ENCODE measurements at places on chromosomes 16 and 17.

DNA sequence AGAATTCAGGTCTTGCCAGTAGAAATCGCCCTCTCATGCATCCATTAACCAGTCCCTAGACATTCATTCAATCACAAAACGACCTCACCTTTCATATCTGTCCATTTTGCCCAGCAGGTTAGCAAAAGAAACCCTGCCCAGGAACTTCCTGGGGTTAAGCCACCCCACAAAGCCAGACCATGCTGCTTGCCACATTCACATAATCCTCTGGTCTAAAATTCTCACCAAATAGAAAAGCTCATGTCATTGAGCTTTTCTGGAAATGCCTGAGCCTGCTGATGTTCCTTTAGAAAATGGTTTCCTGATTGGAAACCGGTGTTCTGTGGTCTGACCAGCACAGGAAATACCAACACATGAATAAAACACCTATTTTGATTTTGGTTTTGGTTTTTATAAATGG lies 21.6 kb upstream of the DYNLRB2 start:
- DNase-seq = no peak

DNA sequence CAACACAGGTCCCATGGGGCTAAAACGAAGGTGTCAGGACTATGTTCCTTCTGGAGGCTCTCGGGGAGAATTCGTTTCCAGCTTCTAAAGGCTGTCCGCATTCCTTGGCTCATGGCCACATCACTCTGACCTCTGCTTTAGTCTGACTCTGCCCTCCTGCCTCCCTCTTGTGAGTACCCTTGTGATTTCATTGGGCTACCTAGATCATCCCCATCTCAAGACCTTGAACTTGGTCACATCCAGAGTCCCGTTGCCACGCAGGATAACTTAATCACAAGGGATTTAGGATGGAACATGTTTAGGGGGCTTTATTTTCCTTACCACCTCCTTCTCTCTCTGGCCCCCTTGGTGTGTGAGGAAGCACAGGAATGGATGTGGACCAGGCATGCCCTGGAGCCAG lies 160.9 kb upstream of the PLCG2 start:
- DNase-seq = no peak

- DNase-seq = no peak
Observed at GRCh38 chr17:32510466-32510865, 23.7 kb downstream of the CDK5R1 start.

DNA sequence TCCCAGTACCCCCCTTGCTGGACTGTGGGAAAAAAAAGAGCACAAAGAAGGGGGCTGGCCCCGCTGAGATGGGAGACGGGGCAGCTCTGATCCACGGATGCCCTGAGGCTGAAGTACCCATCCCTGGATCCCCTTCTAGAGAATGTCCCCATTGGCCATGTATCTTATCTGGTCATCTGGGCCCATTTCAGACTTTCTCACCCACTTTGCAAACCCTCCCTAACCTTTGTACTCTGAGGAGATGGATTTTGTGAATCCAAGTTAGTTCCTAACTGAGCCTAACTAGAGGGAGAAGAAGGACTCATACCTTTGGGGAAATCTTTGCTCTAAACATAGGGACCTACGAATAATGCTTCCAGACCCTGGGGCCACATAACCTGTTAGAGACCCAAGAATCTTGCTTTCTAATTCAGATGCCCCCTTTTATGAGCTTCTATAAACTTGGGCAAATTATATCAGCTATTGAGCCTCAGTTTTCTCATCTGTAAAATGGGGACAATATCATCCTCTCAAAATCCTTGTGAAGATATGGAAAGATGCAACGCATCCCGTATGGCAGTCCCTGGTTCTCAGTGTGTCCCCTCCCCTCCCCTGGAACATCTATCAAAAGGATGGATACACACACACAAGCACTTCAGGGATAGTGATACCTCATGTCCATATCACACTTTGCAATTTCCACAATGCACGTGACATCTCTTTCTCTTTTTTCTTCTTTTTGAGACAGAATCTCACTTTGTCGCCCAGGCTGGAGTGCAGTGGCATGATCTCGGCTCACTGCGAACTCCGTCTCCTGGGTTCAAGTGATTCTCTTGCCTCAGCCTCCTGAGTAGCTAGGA lies 16.8 kb upstream of the FZD2 start:
- no peak for DNase-seq

DNA sequence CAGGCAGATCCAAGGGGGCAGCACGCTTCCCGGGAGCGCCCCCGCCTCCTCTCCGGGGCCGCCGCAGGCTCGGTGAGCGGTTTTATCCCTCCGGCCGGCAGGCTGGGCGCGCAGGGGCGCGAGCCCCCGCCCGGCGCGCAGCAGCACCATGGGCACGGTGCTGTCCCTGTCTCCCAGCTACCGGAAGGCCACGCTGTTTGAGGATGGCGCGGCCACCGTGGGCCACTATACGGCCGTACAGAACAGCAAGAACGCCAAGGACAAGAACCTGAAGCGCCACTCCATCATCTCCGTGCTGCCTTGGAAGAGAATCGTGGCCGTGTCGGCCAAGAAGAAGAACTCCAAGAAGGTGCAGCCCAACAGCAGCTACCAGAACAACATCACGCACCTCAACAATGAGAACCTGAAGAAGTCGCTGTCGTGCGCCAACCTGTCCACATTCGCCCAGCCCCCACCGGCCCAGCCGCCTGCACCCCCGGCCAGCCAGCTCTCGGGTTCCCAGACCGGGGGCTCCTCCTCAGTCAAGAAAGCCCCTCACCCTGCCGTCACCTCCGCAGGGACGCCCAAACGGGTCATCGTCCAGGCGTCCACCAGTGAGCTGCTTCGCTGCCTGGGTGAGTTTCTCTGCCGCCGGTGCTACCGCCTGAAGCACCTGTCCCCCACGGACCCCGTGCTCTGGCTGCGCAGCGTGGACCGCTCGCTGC lies 832 bp downstream of the CDK5R1 start:
- DNase-seq = peak; percentile 12

Data from cardiac fibroblast (primary cell).